ENCODE measurements at places on chromosomes 4 and X.

DNA sequence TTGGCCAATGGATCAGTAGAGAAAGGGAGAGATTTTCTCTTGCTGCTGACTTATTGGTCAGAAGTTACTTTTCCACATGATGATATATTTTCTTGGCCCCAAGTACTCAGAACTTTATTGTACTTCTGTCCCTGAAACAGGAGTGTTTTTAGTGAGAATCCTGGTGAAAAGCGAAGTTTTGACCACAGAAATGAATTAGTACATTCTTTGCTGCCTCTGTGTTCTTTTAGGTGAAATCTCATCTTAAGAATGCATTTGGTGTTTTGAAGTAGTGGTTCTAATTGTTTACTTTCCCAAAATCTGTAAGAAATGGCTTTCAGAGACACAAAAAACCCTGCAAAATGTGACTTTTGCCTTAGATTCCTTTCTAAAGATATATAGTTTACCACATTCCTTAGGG lies 240.4 kb downstream of the FRMPD4 start:
- DNase-seq = no peak

DNA sequence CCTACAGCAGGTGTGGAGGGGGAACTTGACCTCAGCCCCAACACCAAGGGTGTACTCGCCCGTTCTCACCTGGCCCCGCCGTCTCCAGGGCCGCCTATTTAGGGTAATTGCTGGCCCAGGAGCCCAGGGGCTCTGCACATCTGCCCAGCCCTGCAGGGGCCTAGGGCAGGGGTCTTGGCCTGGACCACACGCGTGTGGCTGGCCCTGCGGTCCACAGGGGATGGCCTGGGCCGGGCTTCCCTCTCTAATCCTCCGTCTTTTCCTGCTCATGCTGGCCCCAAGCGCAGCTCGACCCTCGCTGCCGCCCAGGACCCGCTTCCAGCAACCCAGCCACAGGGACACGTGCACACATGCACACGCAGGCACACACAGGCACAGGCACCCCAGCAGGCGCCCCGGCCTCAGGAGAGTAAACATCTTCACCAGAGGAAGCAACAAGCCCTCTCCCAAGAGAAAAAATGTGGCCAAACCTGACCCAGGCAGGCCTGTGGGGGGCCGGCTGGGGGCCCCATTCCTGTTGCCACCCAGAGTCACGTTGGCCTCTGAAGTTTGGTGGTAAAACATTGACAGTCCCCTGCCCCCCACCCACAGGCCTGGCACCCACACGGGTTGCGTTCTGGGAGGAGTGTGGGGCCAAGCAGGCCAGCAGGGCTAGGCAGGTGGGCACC lies 24.6 kb upstream of the FGFR3 start:
- no peak for DNase-seq

GRCh38 chrX:63784902-63785707 lies at the start of gene ARHGEF9:
Gene ARHGEF9 (minus strand): TSS chrX:63785214. CDS start chrX:63785145, 69 bp downstream.
- DNase-seq = no peak

DNA sequence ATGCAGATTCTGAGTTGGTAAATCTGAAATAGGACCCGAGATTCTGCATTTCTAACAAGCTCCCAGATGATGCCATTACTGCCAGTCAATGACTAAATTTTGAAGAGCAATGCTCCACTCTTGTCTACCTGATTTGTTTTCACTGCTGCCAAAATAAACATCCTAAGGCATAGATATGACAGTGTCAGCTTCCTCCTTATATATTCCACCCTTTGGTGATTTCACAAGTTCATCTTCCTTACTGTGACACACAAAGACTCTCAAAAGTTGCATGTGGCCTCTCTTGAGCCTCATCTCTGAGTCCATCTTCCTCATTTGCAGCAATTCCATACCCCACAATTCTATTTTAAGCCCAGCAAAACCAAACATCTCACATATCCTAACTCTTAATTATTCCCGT lies 110.9 kb downstream of the FBXW7 start:
- no peak for DNase-seq

DNA sequence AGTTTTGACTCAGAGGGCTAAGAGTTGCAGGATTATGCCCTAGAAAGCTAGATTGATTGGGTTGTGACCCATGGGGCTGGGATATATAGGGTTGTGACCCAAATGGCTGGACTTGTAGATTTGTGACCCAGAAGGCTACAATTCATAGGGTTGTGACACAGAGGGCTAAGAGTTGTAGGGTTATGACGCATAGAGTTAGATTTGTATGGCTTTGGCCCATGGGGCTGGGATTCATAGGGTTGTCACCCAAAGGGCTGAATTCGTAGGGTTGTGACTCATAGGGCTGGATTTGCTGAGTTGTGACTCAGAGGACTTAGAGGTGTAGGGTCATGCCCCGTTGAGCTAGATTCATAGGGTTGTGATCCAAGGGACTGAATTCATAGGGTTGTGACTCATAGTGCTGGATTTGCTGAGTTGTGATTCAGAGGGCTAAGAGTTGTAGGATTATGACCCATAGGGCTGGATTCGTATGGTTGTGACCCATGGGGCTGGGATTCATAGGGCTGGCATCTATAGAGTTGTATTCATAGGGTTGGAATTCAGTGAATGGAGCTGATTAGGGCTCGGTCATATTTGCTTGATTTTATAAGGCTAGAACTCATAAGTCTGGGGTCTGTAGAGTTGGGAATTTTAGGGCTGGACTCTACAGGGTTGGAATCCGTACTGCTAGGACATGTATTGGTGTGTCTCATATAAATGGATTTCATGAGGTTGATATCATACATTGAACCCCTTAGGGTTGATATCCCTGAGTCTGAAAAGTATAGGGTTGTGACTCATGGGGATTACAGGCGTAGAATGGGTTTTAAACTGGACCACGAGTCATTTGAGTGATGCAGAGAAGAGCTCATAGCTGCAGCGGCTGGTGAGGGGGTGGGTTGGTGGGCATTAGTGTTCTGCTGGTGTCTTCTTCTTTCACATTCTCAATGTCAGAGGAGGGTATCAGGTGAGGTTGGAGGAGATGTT lies 125.7 kb downstream of the CRLF2 start:
- DNase-seq = peak; percentile 26

- DNase-seq = no peak
These were observed 194.4 kb downstream of the SLIT2 start for GRCh38 chr4:20445933-20446723.

DNA sequence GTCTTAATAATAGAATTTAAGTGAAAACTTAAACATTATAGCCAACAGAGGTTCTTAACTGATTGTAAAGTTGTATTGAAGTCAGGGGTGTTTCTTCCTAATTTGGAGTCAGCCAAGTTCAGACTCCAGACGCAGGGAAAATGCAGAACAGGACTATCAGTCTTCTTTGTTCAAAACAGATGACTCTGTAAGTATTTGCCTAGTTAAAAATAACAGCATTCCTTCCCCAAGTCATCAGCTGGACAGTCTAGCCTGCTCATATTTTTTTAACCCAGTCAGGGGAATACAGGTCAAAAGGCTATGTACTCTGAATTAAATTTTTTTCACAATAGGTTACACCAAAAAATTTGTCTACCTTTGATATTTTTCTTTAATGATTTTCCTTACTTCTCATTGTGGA lies 73.8 kb upstream of the DCLK2 start:
- peak; percentile 80 for DNase-seq

GRCh38 chrX:10199212-10199611 lies 42.4 kb downstream of the CLCN4 start:
- no peak for DNase-seq

DNA sequence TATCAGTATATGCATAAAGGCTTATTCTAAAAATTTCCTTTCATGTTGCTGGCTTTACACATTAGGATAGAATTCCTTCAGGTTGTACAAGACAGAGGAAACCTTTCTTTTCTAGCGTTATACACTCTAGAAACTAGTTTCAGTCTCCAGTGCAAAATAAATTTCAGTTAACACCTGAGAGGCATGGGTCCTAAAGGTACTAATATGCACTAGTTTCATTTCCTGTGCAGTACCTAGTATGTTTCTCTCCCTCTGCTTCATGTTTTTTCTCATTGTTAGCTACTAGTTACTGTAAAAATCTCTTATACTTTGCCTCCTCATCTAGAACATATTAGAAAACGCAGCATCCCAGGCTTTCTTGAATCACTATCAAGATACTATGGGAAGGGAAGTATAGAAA lies 54.0 kb downstream of the SNX25 start:
- no peak for DNase-seq

DNA sequence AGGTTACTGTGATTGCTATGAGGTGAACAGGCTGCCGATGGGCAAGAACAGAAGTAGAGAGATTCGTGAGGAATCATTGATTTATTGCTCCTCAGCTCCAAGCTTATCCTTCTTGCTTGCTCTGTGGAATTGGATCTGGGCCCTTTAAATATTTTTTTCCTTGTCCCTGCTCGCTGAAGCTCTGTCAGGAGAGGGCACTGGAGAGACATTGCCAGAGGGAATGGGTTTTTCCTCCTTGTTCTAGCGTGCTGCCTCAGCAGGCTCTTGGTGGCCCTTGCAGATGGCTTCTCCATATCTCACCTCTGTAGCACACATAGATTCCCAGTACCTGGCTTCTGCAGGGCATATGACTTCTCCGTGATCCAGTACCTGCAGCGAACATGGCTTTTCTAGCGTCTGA lies 67.4 kb downstream of the CNGA2 start:
- peak; percentile 4 for DNase-seq

GRCh38 chr4:22202246-22202974 lies 253.8 kb upstream of the KCNIP4 start:
- DNase-seq = peak; percentile 73

DNA sequence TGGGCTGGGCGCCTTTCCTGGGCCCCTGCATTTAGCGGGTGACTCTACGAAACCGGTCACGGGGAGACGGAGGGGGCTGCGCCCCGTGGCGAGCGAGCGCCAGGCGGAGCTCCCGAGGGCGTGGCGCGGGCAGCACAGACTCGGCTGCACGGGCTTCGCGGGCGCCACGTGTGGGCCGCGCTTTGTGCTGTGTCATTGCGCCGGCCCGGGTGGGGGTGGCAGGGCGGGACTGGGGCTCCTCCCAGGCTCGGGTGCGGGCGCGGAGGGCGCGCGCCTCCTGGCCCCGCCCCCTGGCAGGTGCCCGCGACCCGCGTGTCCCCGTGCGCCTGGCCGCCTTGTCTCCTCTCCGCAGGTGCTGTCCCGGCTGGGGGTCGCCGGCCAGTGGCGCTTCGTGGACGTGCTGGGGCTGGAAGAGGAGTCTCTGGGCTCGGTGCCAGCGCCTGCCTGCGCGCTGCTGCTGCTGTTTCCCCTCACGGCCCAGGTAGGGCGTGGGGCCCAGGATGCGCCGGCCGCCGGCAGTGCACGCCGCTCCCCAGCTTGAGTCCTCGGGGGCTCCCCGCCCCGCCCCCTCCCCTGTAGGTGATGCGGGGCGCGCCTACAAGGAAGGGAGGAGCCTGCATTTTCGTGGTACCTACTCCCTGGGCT lies 651 bp downstream of the UCHL1 start:
- DNase-seq = peak; percentile 69

DNA sequence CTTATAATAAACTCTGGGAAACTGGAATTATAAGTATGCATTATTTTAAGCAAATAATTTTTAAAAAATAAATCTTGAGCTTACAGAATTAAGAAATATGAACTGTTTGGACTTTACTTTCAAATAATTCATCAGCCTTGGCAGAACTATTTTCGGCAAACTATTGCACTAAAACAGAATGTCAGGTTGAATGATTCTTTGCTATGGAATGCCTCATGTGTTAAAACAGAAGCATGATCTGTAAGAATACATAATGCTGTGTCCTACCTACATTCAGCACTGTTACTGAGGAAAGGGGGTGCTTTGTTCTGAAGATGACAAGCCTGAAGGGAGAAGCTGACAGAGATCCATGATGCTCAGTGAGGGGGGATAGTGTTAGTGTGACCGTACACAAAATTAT lies 55.6 kb upstream of the EXOC1L start:
- DNase-seq = no peak

GRCh38 chrX:148381603-148382002 lies 118.8 kb upstream of the AFF2 start:
- DNase-seq = peak; percentile 1

- DNase-seq = peak; percentile 87
These were observed 94.1 kb upstream of the ACSL4 start for GRCh38 chrX:109826954-109827708.

- no peak for DNase-seq
These were observed 53.7 kb downstream of the MSX1 start for GRCh38 chr4:4913147-4913561.

GRCh38 chrX:131277543-131278136 lies 11.5 kb downstream of the IGSF1 start:
- no peak for DNase-seq

- DNase-seq = no peak
These were observed 499.8 kb downstream of the MID1IP1 start for GRCh38 chrX:39301036-39301435.

DNA sequence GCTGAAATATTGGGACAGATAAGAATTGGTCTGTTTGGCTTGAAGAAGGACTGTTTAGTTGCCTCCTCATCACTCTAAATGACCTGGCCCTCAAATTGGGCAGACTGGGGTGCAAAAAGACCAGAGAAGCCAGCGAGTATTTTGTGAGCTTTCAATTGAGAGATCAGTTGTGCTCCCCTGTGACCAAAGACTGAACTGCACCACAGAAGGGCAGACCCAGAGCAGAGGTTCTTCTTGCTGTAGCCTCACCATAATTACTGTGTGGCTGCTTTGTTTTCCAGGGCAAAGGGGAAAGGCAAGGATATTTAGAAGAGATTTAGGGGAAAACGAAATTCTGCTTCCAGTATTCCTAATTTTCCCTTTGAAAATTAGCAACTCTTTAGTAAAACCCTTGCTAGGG lies 104.0 kb upstream of the MBNL3 start:
- no peak for DNase-seq

GRCh38 chr4:185920171-185920570 lies 108.2 kb upstream of the SORBS2 start:
- DNase-seq = peak; percentile 75

GRCh38 chrX:135086197-135086854 lies 34.0 kb downstream of the ETDB start:
- peak; percentile 78 for DNase-seq

GRCh38 chrX:133306316-133306715 lies 88.2 kb upstream of the TFDP3 start:
- peak; percentile 29 for DNase-seq

- DNase-seq = no peak
These were observed 43.3 kb downstream of the SPCS3 start for GRCh38 chr4:176363072-176363471.

- peak; percentile 89 for DNase-seq
These were observed 51.0 kb downstream of the GUCY1B1 start for GRCh38 chr4:155809835-155810234.

- no peak for DNase-seq
These were observed 108.5 kb downstream of the ZNF330 start for GRCh38 chr4:141329174-141329569.

DNA sequence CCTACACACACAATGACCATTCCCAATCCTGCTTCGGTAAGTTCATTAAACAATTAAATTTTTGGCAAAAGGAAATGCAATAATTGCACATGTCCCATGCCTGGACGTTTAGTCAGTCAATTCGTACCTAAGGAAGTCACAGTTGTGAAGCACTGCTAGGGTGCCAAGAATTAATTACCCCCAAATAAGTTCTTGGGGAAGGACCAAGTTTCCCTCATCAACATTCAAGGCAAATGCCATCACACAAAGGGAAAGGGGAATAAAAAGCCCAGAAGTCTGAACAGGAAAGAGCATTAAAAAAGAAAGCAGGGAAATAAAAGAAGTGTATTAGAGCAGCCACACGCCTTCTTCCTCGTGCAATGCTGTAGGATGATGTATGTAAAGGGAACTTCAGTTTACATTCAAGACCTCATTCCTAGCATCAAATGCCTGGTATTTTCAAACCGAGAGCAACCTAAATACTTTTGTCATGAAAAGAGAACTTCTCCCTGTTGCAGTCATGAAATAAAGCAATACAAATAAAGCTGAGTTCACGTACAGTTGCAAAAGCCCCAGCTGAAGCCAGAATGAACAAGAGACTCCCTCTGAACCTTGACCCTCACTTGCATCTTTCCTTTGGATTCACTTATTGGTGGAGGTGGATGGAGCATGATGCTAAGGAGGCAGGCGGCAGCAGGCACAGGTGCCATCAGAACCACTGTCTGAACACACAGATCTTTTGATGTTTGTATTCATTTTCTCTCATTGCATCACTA lies 124.0 kb upstream of the PPARGC1A start:
- no peak for DNase-seq

Data from kidney tubule cell (primary cell).